ENCODE measurements at places on chromosomes 3 and 15.

DNA sequence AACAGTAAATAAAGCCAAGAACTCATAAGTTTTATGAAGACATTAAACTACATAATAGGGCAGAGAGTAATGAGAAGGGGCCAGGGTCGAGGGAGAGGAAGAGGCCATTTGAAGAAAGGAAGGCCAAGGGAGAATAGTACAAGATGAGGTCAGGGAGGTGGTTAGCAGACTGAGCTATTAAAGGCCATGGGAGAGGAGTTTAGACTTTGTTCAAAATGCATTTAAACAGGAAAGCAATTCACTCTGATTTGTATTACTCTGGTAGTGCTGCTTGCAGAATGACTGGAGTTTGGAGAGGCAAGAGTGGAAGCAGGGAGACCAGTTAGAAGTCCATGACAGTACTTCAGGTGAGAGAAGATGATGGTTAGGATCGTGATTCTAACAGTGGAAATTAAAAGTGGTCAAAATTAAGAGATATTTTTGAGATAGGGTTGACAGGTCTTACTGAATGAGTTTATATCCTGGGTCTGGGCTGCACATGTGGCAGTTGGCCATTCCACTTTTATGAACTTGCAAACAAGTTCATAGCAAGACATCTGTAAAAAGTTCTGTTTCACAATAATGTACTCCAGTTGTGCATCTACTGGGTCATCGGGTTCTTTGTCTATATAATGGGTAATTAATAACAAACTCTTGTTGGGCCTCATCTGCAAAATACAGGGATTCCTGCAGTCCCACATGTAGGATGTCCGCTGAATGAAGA, 16.3 kb downstream of the PPP2R3A start:
- no peak for DNase-seq

- DNase-seq = peak; percentile 55
These were observed 149.9 kb downstream of the IGSF11 start for GRCh38 chr3:118884748-118885206.

- DNase-seq = no peak
These were observed 740.9 kb upstream of the LMCD1 start for GRCh38 chr3:7760718-7761117.

GRCh38 chr15:90165659-90166489, 35.3 kb upstream of the SEMA4B start:
- DNase-seq = no peak

- DNase-seq = no peak
These were observed 2.4 kb downstream of the DUOX2 start for GRCh38 chr15:45111390-45112142.

GRCh38 chr3:632571-633170, 436.1 kb downstream of the CHL1 start:
- no peak for DNase-seq

DNA sequence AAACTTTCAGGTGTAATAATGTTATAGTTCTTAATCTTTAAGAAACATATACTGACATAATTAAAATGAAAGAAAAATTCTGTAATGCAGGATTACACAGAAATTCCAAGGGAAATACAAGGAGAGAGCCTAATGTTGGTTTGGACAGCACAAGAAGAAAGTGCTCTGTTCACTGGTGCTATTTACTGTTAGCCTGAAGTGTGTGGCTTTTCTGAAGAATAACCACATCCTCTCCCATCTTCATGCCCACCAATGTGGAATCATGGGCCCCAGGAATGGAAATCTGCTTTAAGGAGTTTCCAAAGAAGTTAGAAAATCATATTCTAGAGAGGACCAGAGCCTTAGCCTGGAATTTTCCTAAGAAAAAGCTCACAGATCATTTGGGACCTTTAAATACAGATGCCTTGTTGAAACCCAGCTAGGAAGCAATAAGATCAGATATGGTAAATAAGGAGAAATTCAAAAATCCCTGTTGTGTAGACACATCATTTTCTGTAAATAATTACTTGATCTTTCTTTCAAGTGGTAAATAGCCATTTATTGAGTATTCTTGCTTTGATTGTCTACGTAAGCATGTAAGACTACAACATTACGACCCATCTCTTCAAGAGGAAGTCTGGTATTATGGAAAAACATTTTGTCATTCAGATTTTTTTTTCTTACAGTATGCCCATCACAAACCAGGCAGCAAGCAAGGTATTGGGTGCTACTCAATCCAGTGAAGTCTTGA, 10.3 kb upstream of the USP50 start:
- DNase-seq = no peak

GRCh38 chr3:40240921-40241320, 68.6 kb upstream of the EIF1B start:
- no peak for DNase-seq

DNA sequence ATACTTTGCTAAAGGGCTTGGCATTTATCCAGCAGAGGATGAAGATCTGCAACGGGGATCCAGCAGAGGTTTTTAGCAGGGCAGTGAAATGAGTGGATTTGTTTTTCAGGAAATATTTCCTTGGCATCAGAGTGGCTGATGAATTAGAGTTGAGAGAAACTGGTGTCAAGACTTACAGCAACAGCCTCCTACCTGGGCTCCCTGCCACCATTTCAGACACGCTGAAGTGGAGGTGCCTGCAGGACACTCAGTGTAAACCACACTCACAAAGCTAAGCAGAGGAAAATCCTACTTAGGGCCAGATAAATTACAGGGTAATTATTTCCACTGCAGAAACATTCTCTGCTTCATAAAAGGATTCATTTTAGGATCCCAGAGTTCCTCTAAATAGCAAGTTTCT, 519.7 kb downstream of the FGF12 start:
- no peak for DNase-seq

- no peak for DNase-seq
These were observed 62.4 kb downstream of the TRIM71 start for GRCh38 chr3:32880225-32880624.

GRCh38 chr15:89551550-89551949, 23.7 kb upstream of the TICRR start:
- no peak for DNase-seq

GRCh38 chr3:187810021-187810446, 64.8 kb upstream of the BCL6 start:
- no peak for DNase-seq

DNA sequence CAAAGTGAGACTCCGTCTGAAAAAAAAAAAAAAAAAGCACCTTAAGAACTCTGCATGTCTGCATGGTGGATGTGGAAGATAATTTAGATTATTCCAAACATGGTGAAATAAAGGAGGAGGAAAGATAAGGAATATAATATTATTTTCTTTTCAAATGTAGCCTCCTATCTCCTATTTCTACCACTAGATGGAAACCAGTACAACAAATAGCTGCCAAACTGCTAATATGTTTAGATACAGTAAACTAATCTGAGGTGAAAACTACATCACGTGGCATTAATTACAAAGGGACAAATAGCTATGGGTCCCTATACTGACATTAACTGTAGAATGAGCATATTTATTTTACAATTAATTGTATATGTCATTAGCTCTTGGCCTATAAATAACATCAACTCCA, 197.8 kb downstream of the TBC1D5 start:
- DNase-seq = no peak

DNA sequence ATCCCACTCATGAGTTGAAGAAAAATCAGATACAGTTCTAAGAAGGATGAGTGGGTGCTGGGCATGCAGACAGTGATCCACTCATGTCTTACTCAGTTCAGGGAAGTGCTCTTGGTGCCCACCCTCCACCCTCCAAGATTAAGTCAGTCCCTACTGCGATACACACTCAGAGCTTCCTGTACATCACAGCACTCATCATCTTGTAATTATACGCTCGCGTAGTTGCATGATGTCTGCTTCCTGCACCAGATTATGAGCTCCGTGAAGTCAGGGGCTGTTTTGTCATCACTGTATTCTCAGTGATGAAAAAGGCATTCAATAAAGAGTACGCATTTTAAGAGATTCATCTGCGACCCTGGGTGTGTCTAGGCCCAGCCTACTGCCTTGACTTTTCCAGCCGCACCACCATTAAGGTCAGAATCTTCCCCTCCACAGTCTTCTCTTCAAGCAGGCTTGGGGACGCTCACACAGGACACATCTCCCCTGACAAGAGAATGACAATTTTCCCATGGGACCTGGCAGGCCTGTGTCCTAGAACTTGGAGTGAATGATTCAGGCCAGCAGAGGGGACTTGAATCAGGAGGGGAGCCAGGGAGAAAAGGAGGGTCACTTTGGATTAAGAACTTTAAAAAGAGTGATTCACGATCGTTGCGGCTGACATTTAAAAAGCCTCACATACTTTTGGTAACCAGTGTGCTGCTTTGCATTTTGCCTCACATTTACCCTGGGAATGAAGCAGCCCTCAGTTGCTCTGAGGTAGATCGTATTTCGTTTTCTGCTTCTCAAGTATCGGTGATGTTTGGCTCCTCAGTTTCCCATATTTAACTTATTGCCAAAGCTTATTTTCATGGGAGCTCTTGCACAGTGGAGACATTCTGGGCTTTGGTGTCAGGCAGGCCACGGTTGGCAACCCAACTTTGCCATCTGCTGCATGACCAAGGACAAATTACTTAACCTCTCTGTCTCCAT, 7.9 kb upstream of the PDE8A start:
- DNase-seq = no peak

- no peak for DNase-seq
These were observed 24.7 kb upstream of the ATP10A start for GRCh38 chr15:25887870-25888269.

DNA sequence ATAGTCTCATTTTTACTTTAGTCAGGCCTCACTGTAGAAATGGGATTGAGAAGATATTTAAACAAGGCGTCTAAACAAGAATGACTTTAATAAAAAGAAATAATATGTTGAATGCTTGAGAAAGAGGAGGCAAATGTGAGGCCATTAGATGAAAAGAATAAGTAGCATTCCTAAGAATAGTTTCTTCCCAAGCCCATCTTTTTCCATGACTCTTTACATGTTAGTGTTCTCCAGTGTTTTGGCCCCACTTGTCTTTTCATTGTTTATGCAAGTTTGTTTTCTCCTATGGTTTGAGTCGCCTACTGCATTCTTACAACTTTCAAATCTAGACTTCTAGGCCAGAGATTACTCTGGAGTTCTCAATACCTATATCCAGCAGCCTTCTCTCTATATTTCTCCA, 39.0 kb downstream of the TSC22D2 start:
- DNase-seq = no peak

DNA sequence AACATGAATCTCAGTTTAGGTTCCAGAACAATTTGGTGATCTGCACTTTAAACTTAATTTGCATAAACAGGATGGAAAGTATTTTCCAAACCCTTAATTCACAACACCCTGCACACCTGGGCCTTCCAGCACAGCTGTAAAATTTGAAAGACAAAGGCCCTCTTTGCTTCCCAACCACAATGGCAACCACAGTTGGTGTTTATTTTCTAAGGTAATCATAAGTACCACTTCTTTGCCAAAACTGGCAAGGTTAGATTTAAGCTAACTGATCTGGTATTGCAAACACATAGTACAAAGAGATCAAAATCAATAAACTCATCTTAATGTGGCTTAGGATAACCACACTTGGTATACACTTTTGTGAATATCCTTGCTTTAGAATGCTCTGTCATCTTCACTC, 4.1 kb downstream of the LRIG1 start:
- DNase-seq = no peak

DNA sequence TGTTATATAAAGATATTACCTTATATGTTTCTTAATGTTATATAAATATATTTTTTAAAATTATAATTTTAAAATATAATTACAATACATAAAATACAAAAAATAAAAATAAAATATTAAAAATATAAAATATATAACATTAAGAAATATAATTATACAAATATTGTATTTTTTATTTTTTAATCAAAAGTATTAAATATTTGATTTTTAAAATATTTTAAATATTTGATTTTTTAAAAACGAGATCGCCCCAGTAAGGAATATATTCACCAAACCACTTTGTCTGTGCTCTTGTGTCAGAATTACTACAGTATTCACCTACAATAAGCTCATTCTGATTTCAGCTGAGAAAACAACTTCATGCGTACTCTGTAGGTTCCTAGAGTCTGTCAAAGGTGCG, 89.1 kb downstream of the ETFA start:
- DNase-seq = no peak

DNA sequence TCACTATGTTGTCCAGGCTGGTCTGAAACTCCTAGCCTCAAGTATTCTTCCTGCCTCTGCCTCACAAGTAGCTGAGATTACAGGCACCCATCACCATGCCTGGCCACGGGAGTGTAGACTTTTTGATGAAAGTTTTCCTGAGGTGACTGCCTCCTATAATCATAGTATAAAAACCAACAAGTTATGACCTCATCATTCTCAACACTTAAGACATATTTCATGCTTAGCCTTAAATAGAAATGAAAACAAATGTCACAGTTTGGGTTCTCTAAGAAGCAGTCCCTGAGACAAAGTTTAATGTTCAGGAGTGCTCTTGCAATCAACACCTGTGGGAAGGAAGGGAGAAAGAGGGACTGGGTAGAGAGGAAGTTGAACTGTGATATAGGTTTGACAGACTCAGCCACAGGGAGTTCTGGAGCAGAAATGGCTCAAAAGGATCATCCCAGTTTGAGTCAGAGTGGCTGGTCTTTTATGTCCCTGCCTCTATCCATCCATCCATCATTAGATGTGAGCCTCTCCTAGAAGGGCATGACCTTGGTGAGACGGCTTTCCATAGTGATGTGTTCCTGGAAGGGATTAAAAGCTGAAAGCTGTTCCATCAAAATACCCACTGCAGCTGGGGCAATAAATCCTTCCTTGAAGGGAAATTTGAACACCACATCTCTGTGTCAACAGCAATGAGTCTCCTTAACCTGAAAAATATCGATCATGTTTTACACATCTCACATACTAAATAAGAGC, 16.2 kb upstream of the ABHD5 start:
- no peak for DNase-seq

DNA sequence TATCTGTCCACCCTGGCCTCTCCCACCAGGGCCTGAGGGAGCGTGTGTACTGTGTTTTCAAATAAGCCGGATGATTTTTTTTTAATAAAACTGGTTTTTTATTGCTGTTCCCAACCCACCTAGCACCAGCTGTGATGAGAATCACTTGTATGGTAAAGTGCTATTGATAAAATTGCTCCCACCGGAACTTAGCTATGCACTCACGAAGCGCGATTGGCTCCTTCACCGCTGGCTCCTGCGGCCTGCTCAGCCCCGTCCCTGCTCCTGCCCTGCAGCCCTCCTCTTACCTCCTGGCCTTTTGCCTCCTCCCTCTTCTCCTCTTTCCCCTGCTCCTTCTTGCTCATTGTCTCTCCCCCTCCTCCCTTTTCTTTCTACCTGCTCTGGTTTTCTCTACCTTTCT, 183.7 kb downstream of the TLE3 start:
- no peak for DNase-seq

- DNase-seq = no peak
These were observed 296.6 kb downstream of the NR2F2 start for GRCh38 chr15:96627031-96627568.

- no peak for DNase-seq
These were observed 610.2 kb downstream of the TBL1XR1 start for GRCh38 chr3:176587089-176587488.

DNA sequence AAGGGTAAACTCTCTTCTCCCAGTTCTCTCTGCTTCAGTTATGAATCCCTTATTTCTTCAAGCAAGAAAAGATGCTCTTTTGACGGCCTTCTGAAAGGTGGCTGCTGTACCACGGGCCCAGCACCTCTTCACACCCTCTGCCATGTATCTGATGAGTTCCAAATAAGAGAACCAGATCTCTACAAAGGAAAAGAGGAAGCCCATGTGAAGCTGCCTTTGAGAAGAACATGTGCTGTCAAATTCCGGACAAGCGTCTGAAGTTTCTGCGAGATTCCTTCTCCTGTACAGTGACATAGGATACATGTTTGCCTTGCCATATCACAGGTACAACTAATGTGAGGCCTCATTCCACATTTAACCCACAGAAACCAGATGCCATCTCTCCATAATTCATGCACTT, 59.2 kb downstream of the SH3BP5 start:
- DNase-seq = no peak

- DNase-seq = no peak
These were observed 129.8 kb downstream of the MINAR1 start for GRCh38 chr15:79561982-79562381.
